ENCODE measurements at places on chromosomes 2 and 18. TPM values are rescaled to one million over a fixed set of nuclear protein-coding genes. Genes with fewer than 3 reads are reported as not detected.

The FAM124B gene
- total RNA-seq = 4.9 TPM

The RBMS1 gene
- total RNA-seq = 112 TPM

The G6PC2 gene
- not detected for total RNA-seq

The DSG3 gene
- 56.9 TPM for total RNA-seq

The SPDYA gene
- 3.3 TPM for total RNA-seq

The FOXI3 gene
- total RNA-seq = 3.7 TPM

The KCNG2 gene
- 0.49 TPM for total RNA-seq

The DLGAP1 gene
- total RNA-seq = 5.3 TPM

The ADGRF3 gene
- not detected for total RNA-seq

The REG1B gene
- not detected for total RNA-seq

The OTOS gene
- not detected for total RNA-seq

The CFAP53 gene
- total RNA-seq = 0.30 TPM

The TRABD2A gene
- 1.5 TPM for total RNA-seq

The ARHGAP28 gene
- total RNA-seq = 42.6 TPM

The STAM2 gene
- 33.9 TPM for total RNA-seq

The POTEC gene
- total RNA-seq = not detected

The RESP18 gene
- not detected for total RNA-seq

The LIMS1 gene
- 48.0 TPM for total RNA-seq

The TTN gene
- 385 TPM for total RNA-seq

The ASB18 gene
- 0.79 TPM for total RNA-seq

The IL37 gene
- total RNA-seq = 2.0 TPM

The ZNF512 gene
- 24.7 TPM for total RNA-seq

The RAPGEF4 gene
- total RNA-seq = 10.3 TPM

The ITPRIPL1 gene
- total RNA-seq = 6.1 TPM

The ANTXR1 gene
- total RNA-seq = 110 TPM

The HDAC4 gene
- 22.8 TPM for total RNA-seq

The MTERF4 gene
- total RNA-seq = 37.8 TPM

The SKA1 gene
- 4.1 TPM for total RNA-seq

The VWA3B gene
- total RNA-seq = not detected

The KIAA2012 gene
- total RNA-seq = 0.10 TPM

The STK17B gene
- 32.4 TPM for total RNA-seq

The LBX2 gene
- 0.20 TPM for total RNA-seq

The CABYR gene
- 2.9 TPM for total RNA-seq

The CARF gene
- 12.3 TPM for total RNA-seq

The ZAP70 gene
- total RNA-seq = 1.4 TPM

The GYPC gene
- 102 TPM for total RNA-seq

The HOXD13 gene
- total RNA-seq = not detected

The SATB2 gene
- total RNA-seq = 6.0 TPM

The ZEB2 gene
- 162 TPM for total RNA-seq

The FKBP1B gene
- total RNA-seq = 3.3 TPM

The LYG2 gene
- 16.5 TPM for total RNA-seq

The CYP26B1 gene
- total RNA-seq = 25.9 TPM
